Suprapubic skin (tissue), 4 donors: ENCODE measurements at places on chromosomes 3 and 15. TPM values are rescaled to one million over a fixed set of nuclear protein-coding genes. Genes with fewer than 3 reads are reported as not detected.

DNA sequence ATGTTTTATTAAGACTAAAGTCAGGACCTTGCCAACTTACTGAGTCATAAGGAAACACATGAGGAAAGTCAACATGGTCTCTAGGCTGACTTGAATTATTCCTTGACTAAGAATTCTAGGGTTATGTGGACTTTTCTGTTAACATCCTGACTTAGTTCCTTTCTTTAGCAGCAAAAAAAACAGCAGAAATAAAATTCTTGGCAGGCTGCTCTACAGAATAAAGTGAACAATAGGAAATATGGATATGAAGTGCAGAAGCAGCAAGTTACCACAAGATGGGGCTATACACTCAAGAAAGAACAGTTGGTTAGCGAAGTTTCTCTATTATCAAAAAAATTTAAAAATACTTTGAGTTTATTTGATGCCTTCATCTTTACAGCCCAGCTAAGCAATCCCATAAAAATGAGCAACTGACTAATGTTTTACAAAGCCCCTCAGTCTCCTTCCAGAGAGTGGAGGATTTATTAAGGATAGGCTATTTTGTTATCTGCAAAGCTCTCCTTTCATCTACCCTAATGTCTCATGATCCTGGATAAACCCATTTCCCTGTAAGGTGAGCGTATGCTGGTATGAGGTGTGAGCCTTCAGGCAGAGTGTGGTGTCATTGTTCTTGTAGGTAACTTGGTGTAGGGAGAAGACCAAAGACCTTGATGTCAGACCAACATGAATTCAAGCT is 23.1 kb upstream of the MCCC1 start:
- H3K4me3 ChIP-seq, result no peak overlapping the region
- H3K36me3 ChIP-seq, result no peaks in the 10 kb centered on the region
- peaks cover 4% of the 10 kb centered on the region for H3K4me1 ChIP-seq
- DNase-seq, result no peak
- H3K27me3 ChIP-seq, result peaks cover 5% of the 10 kb centered on the region
- H3K27ac ChIP-seq, result no peak overlapping the region

DNA sequence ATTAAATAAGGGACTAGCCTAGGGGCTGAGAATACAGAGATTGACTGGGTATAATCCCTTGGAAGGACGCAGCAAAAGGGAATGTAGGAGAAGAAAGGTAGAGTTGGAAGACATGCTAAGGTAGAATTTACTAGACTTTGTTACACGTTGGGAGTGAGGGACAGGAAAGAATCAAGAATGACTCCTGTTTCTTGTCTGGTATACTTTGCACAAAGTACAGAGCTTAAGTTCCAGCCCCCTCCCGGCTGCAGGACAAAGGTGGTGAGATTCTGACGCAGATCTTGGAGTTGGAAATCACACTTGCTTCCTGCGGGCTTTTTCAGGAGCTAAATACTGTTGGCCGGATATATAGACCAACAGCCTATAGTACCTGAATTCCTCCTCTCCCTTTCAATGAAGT is 895 bp downstream of the HYKK start:
- no peak overlapping the region for H3K27ac ChIP-seq
- H3K36me3 ChIP-seq, result no peaks in the 10 kb centered on the region
- peaks cover 14% of the 10 kb centered on the region for H3K4me1 ChIP-seq
- DNase-seq, result no peak
- H3K27me3 ChIP-seq, result no peaks in the 10 kb centered on the region
- peak overlapping the region; percentile 71 for H3K4me3 ChIP-seq

PLCL2 gene
- total RNA-seq, result 2.2 TPM

- no peak overlapping the region for H3K4me3 ChIP-seq
- no peak overlapping the region for H3K27ac ChIP-seq
- H3K36me3 ChIP-seq, result no peaks in the 10 kb centered on the region
- no peaks in the 10 kb centered on the region for H3K27me3 ChIP-seq
- H3K4me1 ChIP-seq, result no peaks in the 10 kb centered on the region
- no peak for DNase-seq
Observed at GRCh38 chr15:62149729-62150128, 15.4 kb downstream of the C2CD4B start.

- no peaks in the 10 kb centered on the region for H3K36me3 ChIP-seq
- DNase-seq, result peak; percentile 0
- H3K4me1 ChIP-seq, result peaks cover 5% of the 10 kb centered on the region
Observed at GRCh38 chr3:128195369-128195768, 42.1 kb downstream of the EEFSEC start.

GRCh38 chr3:76991165-76991564 is 48.7 kb upstream of the ROBO2 start:
- H3K4me1 ChIP-seq, result no peaks in the 10 kb centered on the region
- DNase-seq, result no peak
- H3K4me3 ChIP-seq, result no peak overlapping the region
- H3K27me3 ChIP-seq, result no peaks in the 10 kb centered on the region

DNA sequence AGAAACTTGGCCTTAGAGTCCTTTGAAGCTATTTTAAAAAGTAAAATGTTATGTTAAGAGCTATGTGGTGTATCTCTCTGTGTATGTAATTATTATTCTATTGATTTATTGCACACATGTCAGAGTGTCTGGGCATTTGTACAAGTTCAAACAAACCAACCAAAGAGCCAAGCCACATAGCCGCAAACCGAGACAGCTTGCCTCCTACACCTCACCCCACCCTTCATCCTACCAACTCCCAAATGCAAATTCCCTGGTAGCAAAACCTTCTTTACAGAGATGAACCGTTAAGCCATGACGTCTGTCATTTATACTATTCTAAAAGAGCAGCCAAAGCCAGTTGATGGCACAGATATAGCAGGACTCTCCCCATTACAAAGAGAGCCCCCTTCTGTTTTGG is 332.3 kb downstream of the ERC2 start:
- H3K27me3 ChIP-seq, result no peaks in the 10 kb centered on the region
- no peak for DNase-seq
- H3K4me3 ChIP-seq, result no peak overlapping the region
- H3K27ac ChIP-seq, result no peak overlapping the region
- H3K36me3 ChIP-seq, result no peaks in the 10 kb centered on the region

NISCH gene
- total RNA-seq, result 68.7 TPM

DNA sequence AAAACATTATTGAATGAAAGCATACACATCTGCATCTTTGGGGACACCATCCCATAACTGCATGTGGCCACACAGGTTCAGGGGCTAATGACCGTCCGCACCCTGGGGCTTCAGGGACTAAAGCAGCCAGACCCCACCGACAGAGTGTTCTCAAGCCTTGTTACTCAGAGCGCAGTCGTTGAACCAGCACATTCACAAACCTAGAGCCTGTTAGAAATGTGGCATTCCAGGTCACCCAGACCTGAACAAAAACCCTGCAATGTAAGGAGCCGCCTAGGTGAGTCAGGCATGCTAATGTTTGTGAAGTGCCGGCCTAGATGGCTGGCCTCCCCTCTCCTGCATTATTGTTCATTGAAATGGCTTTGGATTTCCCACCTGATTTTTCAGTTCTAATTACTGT is 52.3 kb upstream of the HACD2 start:
- no peaks in the 10 kb centered on the region for H3K27me3 ChIP-seq
- no peak for DNase-seq
- peaks cover 19% of the 10 kb centered on the region for H3K36me3 ChIP-seq
- H3K4me1 ChIP-seq, result peaks cover 8% of the 10 kb centered on the region
- H3K27ac ChIP-seq, result no peak overlapping the region

DNA sequence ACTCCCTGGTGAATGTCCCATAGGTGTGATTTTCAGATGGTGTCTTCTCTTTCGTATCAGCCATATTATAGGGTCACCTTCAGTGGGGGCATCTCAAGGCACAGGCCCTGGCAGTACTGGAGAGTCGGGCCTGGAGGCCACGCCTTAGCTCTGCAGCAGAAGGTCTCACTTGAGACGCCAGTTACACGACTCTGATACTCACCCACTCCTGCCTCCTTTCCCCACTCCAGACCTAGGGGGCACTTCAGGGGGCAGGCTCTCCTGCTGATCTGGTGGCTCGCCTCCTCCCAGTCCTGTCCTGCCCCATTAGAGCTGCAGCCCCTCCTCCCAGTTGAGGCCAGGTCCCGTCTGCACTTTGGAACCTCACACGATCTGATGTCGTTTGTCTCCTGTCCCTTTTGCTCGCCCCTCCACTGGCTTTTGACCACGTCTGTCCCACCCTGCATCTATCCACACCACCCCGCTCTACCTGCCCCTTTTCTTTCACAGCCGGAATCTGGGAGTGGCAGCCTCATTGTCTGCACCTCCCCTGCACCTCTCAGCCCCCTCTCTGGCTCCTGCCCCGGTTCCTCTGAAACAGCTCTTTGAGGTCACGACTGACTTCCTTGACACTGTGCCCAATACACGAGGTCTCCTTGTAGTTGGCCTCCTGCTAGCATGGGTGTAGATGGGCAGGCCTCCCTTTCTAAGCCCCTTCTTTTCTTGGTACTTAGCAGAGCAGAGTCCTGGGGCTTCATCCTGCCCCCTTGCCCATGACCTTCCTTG is 181.9 kb downstream of the NSMCE3 start:
- peaks cover 2% of the 10 kb centered on the region for H3K27me3 ChIP-seq
- no peak overlapping the region for H3K4me3 ChIP-seq
- H3K4me1 ChIP-seq, result no peaks in the 10 kb centered on the region
- no peak for DNase-seq

DNA sequence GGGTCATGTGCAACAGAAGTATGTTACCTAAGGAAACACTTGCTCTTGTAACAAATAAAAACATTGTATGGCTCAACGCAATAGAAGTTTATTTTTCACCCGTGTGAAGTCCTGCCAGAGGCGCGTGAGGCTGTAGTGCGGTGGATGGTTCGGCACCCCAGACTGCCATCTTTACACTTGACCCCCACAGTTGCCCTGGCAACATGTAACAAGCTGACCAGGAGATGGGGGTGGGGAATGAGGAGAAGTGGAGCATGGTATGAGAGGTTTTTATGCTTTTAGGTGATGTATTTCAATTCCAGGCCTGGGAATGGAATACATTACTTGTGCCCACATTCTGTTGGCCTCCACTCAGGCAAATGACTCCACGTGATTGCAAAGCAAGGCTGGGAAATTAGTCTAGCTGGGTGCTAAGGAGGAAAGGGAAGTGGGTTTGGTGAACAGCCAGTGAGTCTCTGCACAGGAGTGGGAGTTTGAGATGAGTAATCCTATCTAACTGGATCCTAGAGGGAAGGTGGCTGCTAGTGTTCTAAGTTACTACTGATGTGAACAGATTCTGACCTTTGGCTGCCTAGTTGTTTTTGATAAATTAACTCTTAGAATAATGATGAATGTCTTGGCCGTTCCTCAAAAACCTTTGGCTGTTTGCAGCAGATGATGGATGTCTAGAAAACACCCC is 33.8 kb upstream of the GREM1 start:
- peaks cover 20% of the 10 kb centered on the region for H3K4me1 ChIP-seq
- no peak for DNase-seq
- no peaks in the 10 kb centered on the region for H3K36me3 ChIP-seq
- H3K27ac ChIP-seq, result no peak overlapping the region
- H3K4me3 ChIP-seq, result no peak overlapping the region

ILDR1 gene
- 3.7 TPM for total RNA-seq
